HT1080 (cell line): ENCODE measurements at places on chromosomes 1 and 21.

GRCh38 chr1:73722055-73722454, 475.9 kb downstream of the LRRIQ3 start:
- no peak for DNase-seq

DNA sequence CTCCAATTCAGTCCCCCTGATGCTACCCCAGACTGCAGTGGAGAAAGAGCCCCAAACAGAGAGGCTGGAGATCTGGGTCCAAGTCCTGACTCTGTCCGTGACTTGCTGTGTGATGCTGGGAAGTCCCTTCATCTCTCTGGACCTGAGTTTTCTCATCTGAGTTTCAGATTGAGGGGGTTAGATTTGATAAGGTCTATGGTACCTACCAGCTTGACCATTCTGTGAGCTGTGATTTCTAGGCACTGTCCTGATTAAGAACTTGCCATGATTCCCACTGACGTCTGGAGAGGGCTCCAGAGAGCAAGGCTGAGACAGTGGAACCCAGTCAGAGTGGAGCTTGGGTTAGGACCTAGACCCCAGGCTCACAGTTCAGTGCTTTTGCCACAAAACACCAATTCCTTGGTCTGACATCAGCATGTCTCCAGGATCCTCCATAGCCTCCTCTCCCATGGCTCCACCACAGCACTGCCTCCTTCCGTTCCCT, 43.8 kb upstream of the DMBX1 start:
- no peak for DNase-seq

DNA sequence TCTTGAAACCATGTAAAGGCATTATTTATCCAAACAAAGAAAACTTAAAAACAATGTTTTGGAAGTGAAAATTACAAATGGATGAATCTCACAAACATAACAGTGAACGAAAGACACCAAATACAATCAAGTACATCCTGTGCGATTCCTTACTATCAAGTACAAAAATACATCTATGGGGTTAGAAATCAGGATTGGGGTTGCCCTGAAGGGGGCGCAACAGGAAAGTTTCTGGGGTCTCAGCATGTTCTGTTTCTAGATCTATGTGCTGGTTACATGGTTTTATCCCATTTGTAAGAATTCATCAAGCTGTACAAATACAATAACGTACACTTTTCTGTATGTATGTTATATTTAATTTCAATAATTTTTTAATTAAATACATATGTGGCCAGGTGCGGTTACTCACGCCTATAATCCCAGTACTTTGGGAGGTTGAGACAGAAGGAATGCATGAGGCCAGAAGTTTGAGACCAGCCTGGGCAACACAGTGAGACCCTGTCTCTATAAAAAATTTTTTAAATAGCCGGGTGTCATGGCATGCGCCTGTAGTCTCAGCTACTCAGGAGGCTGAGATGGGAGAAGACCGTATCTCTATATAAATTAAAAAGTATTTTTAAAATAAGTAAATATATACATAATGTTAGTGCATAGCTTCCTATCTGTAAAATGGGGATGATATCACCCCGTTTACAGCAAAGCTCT, 121.5 kb upstream of the SOD1 start:
- no peak for DNase-seq

DNA sequence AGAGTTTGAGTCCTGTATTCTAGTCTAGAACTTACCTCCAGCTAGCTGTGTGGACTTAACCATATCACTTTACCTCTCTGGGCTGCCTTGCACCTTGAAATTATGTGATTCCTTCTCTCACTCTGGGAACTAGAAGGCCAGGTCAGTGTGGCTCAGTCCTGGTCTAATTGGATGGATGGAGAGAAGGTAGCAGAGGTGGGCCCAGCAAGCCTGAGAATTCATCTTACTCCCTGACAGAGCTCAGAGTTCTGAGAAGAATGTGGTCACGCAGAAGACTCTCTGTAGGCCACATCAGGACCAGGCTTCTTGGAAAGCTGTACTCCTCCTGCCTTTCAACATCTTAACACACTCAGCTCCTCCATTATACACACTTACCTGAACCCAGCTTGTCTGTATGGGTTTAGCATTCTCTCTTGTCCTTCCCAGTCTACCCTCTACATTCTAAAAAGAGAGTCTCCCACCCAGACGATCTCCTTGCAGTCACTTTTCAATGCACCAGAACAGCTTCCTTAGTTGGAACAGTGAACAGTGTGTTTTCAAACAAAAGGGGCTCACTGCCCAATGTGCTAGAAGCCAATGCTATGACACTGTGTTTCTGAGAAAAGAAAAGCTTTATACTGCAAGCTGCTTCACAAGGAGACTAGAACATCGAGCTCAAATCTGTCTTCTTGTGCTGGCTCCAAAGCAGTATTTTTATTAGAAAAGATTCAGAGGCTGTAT, 60.5 kb downstream of the CAPN9 start:
- DNase-seq: no peak

DNA sequence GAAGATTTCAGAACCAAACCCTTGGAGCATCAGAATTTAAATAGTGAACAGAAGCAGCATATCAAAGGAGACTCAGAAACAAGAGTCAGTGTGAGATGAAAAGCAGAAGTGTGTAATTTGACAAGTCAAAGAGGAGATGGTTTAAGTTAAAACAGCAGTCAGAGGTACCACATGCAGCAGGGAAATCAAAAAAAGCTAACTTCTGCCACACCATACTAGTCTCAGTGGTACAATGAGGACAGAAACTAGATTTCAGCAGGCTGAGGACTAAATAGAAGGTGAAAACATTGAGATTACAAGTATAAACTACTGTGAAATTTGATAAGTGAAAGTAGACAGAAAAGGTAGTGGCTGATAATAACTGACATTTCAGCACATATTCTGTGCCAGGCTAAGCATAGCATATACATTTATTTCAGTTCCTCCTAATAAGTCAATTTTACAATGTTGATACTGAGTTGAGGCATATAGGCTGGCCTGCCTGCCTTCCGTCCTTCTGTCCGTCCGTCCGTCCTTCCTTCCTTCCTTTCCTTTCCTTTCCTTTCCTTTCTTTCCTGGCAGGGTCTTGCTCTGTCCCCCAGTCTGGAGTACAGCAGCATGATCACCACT, 12.6 kb downstream of the SUCO start:
- no peak for DNase-seq

- no peak for DNase-seq
These were observed 23.1 kb downstream of the WNT4 start for GRCh38 chr1:22119626-22120468.

DNA sequence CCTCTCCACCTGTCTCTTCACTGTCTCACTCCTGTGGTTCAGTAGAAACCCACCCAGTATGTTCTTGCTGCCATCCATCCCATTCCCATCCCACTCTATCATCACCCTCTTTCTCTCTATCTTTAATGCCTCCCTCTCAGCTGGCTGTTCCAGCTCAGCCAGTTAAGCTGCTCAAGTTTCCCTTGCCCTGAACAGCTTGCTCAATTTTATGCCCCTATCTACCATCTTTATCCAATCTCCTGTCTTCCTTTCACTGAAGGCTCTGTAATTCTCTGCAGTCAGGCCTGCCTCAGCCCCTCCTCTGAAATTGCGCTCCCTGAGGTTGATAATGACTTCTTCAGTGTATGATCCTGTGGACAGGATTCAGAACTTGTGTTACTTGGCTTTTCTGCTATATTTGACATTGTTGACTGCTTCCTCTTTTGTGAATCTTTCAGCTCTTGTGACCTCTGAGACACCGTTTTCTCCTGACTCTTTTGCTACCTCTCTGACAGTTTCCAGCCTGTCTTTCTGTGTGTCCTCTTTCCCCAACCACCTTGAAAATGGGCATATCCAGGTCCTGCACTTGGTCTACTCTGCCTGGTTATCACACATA, 13.9 kb upstream of the BCAR3 start:
- DNase-seq: no peak

- no peak for DNase-seq
These were observed 473 bp upstream of the BRDT start for GRCh38 chr1:91948501-91949355.

GRCh38 chr1:61828805-61829204, 86.5 kb downstream of the PATJ start:
- DNase-seq: no peak

- peak; percentile 75 for DNase-seq
These were observed 1.7 kb downstream of the WNT9A start for GRCh38 chr1:227945891-227946623.

- no peak for DNase-seq
These were observed 7.8 kb upstream of the LRRC52 start for GRCh38 chr1:165536016-165536415.

DNA sequence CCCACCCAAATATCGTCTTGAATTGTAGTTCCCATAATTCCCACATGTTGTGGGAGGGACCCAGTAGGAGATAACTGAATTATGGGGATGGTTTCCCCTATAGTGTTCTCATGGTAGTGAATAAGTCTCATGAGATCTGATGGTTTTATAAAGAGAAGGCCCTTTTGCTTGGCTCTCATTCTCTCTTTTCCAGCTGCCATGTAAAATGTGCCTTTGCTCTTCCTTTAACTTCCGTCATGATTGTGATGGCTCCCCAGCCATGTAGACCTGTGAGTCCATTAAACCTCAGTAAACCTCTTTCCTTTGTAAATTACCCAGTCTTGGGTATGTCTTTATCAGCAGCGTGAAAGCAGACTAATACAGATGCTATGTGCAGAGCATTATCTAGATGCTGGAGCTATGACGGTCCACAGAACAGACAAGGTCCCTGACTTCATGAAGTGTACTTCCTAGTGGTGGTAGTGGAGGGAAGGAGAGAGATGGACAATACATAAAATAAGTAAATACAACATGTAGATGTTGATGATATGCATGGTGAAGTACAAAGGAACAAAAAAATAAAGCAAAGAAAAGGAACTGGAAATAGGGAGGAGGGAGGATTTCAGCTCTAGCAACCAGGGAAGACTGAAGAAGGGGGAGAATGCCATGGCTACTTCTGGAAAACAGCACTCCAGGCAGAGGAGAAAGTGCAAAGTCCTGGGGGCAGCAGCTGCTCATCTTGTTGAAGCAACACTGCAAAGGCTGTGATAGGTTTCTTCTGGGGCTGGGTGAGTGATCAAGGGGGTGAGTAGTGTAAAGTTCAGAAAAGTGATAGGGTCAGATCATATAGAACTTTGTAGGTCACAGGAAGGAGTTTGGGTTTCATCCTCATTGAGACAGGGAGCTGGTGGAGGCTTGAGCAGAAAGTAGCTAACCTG, 6.8 kb upstream of the RCAN1 start:
- no peak for DNase-seq

- DNase-seq: no peak
These were observed 79.4 kb upstream of the SLC25A33 start for GRCh38 chr1:9459816-9460407.

DNA sequence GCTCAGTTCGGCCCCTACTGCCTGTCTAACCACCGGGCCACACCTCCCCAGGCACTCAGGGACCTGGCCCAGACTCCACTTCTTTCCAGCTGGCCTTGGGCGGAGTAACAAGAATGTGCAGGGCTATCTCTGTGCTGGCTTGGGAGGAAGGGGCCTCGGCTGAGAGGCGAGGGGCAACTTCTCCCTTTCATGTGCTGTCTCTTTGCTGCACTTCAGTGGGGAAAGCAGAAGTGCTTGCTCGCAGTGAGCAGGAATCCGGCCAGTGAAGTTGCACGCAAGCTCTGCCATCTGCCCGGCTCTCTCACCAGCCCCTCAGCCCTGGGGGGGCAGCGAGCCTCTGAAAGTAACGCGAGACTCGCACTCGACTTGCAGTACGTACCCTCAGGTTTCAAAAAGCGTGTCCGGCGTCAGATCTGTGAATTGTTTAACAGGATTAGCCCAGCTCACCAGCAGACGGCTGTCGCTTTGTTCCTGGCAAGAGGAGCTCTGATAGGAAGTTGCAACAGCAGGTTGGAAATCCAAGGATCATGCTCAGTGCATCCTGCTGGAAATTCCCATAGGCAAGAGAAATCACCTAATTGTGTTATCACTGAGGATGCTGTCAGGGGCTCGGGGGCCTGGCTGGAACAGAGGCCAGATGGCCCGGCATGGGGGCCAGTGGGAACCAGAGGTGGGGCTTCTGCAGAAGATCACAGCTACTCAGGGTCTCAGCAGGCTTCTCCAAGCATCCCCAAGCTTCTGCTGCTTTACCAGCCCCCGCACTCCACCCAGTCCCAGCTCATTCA, 221.1 kb downstream of the NPHP4 start:
- DNase-seq: no peak

DNA sequence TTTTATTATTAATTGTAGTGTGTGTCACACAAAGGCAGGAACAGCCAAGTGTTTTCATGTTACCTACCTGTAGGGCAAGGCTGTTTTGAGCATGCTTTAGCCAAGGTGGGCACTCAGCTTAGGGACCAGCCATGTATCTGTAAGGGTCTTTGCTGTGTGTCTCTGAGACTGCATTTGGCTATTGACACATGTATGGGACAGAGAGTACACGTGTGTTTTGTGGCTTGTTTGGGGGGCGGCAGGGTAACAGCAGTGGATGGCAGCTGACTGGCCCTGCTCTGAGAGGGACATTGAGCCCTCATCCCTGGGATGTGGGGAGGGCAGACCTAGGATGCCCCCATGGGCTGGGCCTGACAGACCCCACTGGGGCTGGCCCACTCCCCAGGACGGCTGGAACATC, 6.9 kb downstream of the CATSPER4 start:
- no peak for DNase-seq

- peak; percentile 17 for DNase-seq
These were observed 66.6 kb downstream of the DIRAS3 start for GRCh38 chr1:67983867-67984266.

DNA sequence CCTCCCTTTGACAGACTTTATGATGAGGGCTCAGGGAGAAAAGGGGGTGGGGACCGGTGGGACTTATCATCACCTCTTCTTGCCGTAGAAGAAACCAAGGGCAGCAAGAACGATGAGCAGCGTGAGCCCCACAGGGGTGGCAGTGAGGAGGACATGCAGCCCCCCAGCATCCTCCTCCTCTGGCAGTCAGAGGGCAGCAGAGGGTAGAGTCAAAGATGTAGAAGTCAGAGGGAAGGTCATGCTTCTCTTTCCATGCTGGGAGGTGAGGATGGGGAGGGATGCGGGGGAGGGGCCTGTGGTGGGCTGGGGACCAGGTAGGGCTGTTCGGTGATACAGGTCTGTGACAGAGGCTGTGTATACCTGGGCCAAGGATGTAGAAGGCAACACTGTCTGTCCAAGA, 14.8 kb downstream of the INSRR start:
- no peak for DNase-seq

DNA sequence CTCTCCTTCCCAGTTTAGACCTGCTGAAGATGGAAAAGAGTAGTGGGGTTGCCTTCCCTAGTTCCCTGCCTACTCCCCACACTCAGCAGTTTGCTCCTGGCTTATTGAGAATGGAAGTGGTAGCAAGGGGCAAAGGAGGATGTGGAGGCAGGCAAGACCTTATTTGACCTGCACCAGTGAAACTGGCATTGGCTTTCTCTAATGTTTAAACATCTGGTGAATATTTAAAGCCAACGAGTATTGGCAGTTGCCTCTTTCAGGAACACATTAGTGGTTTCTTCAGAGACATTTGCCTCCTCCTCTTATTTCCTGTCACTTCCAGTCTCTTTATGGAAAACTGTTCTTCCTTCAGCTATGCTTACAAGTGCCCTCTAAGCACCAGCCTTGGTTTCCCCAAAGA, 62.4 kb upstream of the VAV3 start:
- DNase-seq: no peak

GRCh38 chr1:177976596-177976995, 6.7 kb upstream of the SEC16B start:
- DNase-seq: no peak
